ENCODE measurements at places on chromosomes 4 and X.

- DNase-seq, result no peak
Observed at GRCh38 chr4:148044912-148045352, 313.0 kb downstream of the ARHGAP10 start.

- no peak for DNase-seq
Observed at GRCh38 chr4:12791536-12791935, 692.6 kb downstream of the RAB28 start.

DNA sequence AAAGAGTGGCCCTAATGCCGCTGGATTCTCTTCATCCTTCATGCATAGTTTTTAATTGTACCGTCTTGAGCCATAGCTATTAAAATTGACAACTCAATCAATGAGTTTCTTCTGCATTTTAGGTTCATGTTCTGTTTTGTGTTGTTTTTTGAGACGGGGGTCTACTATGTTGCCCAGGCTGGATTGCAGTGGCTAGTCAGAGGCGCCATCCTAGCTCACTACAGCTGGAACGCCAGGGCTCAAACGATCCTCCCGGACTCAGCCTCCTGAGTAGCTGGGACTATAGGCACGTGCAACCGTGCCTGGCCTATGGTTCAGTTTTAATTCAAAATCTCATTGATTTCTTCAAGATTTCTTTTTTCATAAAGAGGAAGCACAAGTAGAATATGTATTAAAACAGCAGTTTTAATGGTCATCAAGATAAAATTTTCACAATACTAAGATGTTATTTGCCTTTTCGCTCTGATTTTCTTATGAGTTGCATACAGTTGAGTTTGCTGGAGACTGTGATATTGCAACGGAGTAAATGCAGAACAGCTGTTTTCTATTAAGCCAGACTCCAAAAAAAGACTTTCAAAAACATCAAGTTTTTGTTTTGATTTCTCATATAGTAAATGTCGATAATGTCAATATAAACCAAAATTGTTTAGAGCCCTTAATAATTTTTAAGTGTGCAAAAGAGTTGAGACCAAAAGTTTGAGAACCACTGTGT is 1.1 kb upstream of the STX18 start:
- DNase-seq, result no peak

- DNase-seq, result no peak
Observed at GRCh38 chr4:13665701-13666660, 38.5 kb upstream of the BOD1L1 start.

GRCh38 chr4:109914322-109914721 is 1.6 kb downstream of the EGF start:
- DNase-seq, result no peak

DNA sequence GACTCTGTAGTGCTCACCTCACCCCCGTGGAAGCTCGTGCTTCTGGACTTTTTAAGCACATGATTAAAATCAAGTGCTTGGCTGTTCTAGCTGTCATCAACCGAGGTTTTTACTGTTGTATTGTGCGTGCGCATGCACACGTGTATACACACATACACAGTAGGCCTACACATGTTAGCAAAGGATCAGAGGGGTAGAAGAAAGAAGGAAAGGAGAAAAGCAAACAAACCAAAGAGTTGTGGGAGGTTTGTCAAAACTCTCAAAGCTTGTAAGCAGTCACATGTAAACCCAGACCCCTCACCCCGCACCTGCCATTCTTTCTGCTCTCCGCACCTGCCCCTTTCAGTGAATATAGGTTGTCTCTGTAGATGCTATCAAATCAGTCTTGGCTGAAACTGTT is 311.8 kb downstream of the HS3ST1 start:
- no peak for DNase-seq

- no peak for DNase-seq
Observed at GRCh38 chrX:13194291-13195103, 125.4 kb downstream of the ATXN3L start.

DNA sequence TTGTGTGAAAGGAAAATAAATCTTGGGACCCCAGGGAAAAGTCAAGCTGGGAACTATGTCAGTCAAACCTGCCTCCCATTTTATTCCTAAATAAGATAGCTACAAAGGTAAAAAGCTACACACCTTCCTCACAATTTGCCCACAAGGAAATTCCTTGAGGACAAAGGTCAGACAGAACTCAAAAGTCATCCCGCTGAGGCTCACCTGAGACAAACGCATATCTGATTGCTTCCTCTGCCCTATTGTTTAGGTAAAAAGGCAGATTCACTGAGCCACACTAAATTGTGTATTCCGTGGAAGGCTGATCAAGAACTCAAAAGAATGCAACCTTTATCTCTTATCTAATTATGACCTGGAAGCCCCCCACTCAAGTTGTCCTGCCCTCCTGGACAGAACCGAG is 58.7 kb upstream of the MAML3 start:
- DNase-seq, result no peak

DNA sequence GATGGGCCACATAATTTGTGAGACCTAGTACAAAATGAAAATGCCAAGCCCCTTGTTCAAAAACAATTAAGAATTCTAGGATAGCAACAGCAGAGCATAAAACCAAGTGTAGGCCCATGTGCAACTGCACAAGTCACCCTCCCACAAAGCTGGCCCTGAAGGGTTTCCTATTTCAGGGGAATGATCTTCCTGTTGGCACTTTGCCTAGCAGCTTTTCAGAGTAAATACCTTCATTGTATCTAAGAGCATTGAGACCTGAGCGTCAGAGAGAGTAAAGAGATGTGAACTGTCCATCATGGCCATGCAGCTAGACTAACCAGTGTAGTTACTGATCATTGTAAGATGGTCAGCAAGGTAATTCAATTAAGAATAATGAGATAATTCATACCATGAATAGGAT is 113.6 kb downstream of the CNKSR2 start:
- DNase-seq, result no peak

DNA sequence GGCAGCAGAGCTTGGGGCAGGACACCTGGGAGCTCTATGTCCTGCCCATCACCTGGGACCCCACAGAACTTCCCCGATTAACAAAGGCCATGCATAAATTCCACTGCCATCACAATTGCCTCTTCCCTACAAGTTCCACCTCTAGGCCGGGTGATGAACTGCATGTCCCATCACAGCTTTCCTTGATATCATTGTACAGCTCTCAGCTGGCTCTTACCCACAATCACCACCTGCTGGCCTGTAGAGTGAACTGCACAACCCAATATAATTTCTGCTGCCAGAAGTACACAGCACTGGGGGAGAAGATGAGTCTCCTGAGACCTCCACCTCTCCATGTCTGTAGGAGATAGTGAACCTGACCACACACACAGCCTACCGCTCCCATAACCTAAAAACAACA is 285.0 kb upstream of the AADAT start:
- no peak for DNase-seq

DNA sequence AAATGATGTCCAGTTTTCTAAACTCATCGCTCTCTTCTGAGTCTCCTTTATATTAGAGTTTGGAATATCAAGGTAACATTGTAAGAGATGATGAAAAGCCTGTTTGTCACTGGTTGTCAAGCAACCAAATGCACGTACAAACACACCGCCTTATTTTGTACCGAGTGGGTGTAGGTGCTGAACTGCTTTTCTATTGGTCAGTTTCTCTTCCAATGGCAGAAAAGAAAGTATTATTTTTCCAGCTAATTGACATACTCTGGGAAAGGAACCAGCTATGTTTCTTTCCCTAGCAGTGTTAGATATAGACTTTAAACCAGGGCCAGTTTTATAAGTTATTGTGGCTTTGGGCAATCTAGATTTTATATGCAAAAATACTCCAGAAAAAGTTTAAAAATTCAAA is 6.6 kb upstream of the PPM1K start:
- DNase-seq, result no peak

DNA sequence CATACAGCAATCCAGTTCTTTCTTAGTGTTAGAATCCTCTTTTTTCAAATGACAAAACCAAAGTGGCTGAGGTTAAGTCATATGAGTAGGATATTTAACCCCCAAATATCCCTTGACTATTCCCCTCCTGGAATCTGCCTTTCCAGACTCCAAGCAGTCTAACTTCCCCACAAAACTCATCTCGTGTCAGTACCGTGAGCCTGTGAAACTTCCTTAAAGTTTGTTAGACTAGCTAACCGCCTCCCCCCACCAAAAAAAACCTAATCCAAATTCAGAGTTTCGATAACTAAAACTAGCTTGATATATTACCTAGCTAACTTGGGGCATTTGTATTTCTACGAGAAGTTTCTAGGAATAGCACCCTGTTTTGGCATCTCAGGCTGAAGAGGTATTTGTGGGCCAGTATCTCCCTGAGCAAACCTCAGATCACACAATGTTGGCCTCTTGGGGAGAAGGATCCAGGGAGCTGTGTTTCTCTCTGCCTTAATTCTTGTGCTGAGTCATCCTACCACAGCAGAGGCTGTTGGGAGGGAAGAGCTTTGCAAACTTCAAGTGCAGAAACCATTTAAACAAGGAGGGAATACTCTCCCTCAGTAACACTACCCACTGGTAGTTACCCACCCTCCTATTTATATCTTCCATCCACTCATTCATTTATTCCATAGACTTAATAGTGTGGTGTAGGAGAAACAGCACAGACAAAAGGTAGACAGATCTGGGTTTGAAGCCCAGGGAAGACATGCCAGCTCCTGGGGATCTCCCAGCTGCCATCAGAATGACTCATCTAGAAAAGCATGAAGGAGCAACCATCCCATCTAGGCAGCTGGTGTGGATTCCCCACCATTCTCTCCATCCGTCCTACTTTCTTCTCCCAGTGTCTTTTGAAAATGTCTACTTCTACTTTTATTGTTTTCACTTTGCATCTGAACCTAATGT is 39.3 kb upstream of the TXK start:
- DNase-seq, result no peak

GRCh38 chr4:156983366-156983765 is 11.8 kb upstream of the PDGFC start:
- no peak for DNase-seq

DNA sequence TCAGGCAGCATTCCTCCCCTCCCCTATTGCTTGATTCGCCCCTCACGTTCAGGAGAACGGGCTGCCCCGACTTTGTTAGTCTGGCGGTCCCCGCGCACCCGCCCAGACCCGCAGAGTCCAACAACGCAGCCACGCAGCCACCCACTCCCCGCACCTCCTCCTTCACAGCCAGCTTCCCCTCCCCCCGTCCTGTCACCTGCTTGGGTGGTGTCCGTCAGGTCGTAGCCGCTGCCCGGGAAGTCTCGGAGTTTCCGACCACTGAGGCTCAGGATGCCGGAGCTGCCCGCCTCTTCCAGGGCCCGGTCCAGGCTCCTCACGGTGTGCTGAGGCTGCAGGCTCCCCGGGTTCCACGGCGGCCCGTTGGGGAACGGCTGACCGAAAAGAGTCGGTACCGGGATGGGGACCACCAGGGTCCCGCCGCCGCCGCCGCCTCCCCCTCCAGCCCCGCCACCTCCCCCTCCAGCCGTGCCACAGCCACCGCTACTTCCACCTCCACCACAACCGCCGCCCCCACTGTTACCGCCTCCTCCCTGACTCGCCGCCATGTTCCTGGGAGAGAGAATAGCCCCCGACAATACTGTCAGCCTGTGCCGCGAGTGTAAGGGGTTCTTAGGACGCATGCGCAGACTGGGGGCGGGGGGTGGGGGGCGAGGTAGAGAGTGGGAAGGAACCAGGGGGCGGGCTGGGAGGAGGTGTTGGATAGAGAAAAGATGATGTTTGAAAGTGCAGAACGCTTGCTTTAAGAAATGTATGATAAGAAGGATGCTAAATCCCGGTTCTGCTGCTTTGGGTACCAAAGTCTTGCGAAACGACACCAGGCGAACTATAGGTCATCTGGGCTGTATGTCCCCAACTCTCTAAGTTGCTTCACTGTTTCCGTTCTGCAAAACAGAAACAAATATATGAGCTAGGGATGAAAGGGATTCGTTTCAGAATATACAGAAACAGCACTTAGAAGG is at the start of gene LRCH2:
LRCH2 (minus strand) TSS at position 600 of the 959 bp plus-strand sequence; CDS start at position 545, 55 bp downstream.
- no peak for DNase-seq

DNA sequence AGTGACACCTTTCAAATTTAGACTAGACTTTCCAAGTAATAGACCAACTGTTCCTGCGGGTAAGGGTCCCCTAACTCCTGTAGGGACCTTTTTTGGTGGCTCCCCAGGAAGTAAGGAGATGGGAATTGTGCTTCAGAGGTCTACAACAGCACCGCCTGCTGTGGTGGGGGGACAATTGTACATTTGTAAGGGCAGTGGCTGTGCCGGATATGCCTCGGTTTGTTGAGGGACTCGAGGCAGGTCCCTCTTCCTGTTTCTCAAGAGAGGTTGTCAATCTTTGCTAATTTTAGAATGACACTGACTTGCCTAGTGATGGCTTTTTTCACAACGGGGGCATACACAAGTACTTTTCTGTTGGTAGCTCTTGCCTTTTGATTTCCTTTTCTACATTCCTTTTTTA is 15.5 kb upstream of the HSD17B11 start:
- DNase-seq, result no peak

All from activated T-cell treated with anti-CD3 and anti-CD28 coated beads for 48 hours (primary cell).